ENCODE measurements at places on chromosomes 3 and 15.

DNA sequence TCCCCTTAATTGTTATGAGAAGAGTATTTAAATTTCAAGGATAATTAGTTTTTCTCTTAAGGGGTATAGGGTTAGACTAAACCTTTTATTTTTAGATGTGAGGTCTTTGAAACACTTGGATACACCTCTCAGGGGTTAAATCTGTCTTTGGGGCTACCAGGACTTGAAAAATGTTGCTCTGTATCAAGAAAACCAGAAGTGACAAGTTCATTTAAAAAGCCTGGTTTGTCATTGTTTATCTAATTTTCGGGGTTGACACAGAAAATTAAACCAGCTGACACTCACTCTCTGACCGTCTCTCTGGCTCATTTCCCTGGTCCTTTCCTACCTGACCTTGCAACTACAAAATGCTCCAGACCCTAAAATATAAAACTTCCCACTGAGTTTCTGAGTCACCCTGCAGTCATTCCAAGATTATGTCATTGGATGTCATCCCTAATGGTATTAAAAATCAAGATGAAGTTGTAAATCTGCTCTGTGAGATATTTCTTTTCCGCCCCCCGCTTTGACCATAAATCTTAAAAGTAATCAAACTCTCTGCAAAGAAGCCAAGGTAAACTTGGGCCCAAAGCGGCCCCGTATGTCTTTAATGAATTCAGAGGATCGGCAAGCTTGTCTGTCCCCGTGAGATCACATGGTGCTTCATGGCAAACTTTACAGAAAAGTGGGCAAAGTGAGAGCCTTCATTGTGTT lies 32.9 kb upstream of the SKOR1 start:
- H3K27me3 ChIP-seq = no peaks in the 10 kb centered on the region
- peaks cover 8% of the 10 kb centered on the region for H3K4me1 ChIP-seq
- no peak for DNase-seq
- H3K4me3 ChIP-seq = no peak overlapping the region
- H3K27ac ChIP-seq = no peak overlapping the region
- peaks cover 17% of the 10 kb centered on the region for H3K36me3 ChIP-seq

DNA sequence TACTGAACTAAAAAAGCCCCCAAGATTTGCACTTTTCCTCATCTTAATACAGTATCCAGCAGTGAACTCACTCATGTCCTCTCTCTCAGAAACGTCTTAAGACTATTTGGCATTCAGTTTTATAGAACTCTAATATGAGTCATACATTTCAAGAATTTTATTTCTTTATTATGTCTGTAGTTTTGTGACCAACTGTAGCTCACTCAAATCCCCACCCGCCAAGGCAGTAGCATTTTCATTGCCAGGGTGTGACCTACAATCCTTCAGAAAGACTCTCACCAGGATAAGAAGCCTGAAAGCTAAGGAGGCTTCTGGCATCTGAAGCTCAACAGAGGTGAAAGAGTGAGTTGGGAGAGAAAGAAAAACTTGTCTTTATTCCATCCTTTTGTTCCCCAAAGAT lies 537.1 kb downstream of the RSL24D1 start:
- no peak for DNase-seq
- peaks cover 2% of the 10 kb centered on the region for H3K27me3 ChIP-seq
- H3K27ac ChIP-seq = no peak overlapping the region
- no peaks in the 10 kb centered on the region for H3K4me1 ChIP-seq
- no peak overlapping the region for H3K4me3 ChIP-seq
- no peaks in the 10 kb centered on the region for H3K36me3 ChIP-seq

DNA sequence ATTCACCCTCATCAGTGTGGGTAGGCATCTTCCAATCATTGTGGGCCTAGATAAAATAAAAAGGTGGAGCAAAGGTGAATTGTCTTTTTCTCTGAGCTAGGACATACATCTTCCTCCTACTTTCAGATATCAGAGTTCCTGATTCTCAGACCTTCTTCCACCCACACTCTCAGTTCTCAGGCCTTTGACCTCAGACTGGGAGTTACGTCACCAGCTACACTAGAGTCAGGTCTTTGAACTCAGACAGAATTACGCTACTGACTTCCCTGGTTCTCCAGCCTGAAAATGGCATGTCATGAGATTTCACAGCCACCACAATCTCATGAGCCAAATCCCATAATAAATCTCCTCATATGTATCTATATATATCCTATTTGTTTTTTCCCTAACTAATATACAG lies 39.0 kb downstream of the STRIT1 start:
- no peak overlapping the region for H3K27ac ChIP-seq
- no peaks in the 10 kb centered on the region for H3K27me3 ChIP-seq
- no peak overlapping the region for H3K4me3 ChIP-seq
- no peak for DNase-seq
- H3K36me3 ChIP-seq = peaks cover 1% of the 10 kb centered on the region

DNA sequence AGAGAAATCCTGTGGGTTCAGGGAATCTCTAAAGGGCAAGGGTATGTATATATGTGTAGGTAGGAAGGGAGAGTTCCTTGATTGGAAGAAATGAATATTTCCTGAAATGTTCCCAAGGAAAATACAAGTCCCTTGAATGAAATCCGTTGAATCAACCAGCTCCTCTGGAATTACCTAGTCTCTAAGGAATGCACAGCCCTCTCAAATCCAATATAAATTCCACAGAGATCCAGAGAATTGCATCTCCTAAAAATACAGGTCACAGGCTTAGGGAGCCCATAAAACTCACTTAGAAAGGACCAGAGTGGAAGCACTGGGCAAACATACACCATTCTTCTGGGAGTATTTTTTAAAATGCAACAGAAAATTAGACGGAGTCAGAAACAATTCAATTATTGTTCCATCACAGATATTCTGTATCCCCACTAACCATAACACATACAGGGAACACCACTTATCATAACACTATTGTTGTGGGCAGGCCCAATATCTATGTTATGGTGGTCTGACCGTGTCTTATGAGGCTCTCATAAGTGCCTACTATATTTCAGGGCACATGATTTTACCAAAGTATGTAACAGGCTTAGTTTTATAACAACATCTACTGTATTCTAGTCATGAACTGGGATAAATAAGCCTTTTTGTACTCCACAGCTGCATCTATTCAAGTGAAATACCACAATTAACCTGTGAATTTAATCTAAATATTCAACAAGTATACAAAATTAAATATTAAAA lies 43.7 kb downstream of the IGSF11 start:
- no peak overlapping the region for H3K4me3 ChIP-seq
- no peaks in the 10 kb centered on the region for H3K36me3 ChIP-seq
- H3K27me3 ChIP-seq = no peaks in the 10 kb centered on the region
- H3K4me1 ChIP-seq = peaks cover 14% of the 10 kb centered on the region

- no peaks in the 10 kb centered on the region for H3K36me3 ChIP-seq
- H3K4me1 ChIP-seq = peaks cover 8% of the 10 kb centered on the region
- no peaks in the 10 kb centered on the region for H3K27me3 ChIP-seq
- H3K27ac ChIP-seq = no peak overlapping the region
- no peak overlapping the region for H3K4me3 ChIP-seq
Measured at GRCh38 chr3:197513953-197514785, 41.6 kb downstream of the BDH1 start.

DNA sequence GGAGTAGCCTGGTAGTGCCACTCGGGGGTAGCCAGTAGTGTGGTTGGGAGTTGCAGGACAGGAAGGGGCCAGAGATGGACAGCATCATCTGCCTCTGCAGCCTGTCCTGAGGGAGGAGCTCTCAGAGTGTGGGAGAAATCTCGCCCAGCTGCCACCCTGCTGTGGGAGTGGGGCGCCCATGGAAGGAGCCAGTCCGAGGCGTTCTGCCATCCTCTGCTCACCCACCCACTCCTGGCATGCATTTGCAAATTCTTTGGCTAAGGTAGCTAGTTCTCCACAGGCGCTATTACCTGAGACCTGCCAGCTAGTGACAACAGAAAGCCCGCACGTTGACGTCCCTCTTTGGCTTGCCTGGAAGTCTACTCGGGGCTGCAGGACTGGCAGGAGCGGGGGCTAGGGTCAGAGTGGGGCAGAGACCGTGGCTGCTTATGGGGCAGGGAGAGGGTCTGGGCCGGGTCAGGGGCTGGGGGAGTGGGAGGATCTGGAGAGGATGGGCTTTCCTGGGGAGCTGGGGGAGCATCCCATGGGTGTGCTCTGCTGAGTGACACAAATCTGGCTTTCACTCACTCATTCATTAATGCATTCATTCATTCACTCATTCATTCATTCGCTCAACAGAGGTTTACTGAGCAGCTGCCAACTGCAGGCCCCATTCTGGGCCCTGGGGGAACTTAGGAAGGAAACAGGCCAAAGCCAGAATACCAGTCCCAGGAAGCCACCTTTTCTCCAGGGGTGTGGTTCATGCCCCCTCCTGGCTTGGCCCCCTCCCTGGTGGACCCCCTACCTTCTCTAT lies 44.4 kb upstream of the INSYN1 start:
- H3K27ac ChIP-seq = no peak overlapping the region
- no peak overlapping the region for H3K4me3 ChIP-seq
- H3K36me3 ChIP-seq = no peaks in the 10 kb centered on the region
- peaks cover 21% of the 10 kb centered on the region for H3K4me1 ChIP-seq
- peaks cover 5% of the 10 kb centered on the region for H3K27me3 ChIP-seq
- no peak for DNase-seq

DNA sequence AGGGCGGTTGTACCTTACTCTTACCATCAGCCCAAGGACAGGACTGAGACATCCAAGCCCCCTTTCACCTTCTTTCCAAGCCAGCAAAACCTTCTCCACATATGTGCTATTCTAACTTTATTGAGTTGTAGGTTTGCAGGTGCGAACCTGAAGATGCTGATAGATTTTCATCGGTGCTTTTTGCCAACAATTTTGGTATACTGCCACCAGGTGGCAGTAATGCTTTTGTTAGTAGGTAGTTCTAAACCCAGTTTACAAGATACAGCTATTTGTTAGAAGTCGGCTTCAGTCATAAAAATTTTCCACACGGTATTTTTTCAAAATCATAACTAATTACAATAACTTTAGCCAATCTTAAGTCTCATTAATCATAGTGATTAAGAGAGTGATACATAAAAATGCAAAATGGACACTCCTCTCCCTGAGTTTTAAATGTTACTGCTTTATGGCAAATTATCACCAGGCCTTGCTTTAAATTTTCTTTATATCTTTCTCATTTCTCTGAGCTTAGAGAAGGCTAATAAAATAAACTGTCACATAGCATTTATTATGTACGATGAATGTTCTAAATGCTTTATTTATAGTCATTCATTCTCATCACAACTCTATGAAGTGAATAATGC lies 636 bp downstream of the TBC1D21 start:
- DNase-seq = no peak
- H3K4me3 ChIP-seq = no peak overlapping the region
- H3K36me3 ChIP-seq = no peaks in the 10 kb centered on the region
- H3K4me1 ChIP-seq = peaks cover 7% of the 10 kb centered on the region
- H3K27ac ChIP-seq = no peak overlapping the region
- peaks cover 69% of the 10 kb centered on the region for H3K27me3 ChIP-seq

DNA sequence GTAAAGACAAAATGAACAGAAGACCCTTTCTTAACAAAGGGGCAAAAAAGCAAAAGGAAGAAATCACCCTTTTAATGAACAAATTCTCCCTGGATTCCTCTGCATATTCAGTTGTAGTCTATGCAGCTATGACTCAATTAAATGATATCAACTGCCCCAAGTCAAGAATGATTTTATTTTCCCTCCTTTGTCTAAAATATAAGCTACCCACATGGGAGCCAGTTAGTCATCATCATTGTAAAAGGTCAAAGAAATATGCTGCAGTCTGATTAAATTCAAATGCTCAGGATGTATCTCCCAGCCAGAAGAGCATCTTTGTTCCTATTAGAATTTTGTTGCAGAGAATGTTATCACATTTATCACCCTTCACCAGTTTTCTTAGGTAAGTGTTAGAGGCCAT lies 84.0 kb downstream of the SST start:
- peaks cover 15% of the 10 kb centered on the region for H3K27me3 ChIP-seq
- no peak overlapping the region for H3K4me3 ChIP-seq
- H3K4me1 ChIP-seq = no peaks in the 10 kb centered on the region

DNA sequence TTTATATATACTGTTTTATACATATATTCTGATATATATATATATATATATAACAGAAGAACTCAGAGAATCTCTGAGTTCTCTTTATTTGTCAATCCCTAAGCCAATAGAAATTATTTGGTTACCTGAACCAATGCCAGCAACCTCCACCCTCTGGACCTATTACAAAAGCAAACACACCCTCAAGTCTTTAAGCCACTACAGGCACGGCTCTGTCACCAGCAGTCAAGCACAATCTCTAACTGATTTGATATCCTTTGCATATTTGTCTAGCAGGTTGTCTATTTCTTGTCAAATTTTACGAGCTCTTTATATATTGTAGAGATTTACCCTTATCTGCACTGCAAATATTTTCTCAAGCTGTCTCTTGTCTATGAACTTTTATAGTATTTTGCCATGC lies 66.6 kb upstream of the TOPAZ1 start:
- DNase-seq = no peak
- H3K36me3 ChIP-seq = no peaks in the 10 kb centered on the region
- H3K27ac ChIP-seq = no peak overlapping the region
- H3K4me3 ChIP-seq = no peak overlapping the region

DNA sequence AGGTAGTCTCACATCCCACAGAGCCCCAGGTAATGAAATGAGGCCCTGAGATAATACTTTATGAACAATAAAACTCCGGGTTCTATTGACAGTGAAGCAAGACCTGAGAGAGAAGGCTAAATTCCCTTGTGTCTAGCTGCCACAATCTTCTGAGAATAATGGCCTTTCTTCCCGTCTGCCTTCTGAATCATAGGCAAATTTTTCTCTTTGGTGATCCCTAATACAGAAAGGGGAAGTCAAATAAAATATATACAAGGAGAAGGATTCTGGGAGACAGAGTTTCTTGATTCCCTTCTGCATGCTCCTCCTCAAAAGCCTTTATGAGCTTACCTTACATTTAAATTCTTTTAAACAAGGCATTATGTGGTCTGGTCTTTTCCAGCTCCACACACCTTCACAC lies 29.9 kb upstream of the CCR2 start:
- H3K36me3 ChIP-seq = no peaks in the 10 kb centered on the region
- no peak overlapping the region for H3K27ac ChIP-seq
- no peak overlapping the region for H3K4me3 ChIP-seq
- no peak for DNase-seq
- no peaks in the 10 kb centered on the region for H3K4me1 ChIP-seq
- peaks cover 37% of the 10 kb centered on the region for H3K27me3 ChIP-seq

GRCh38 chr15:64464276-64465005 lies 4.1 kb downstream of the ZNF609 start:
- H3K36me3 ChIP-seq = peaks cover 10% of the 10 kb centered on the region
- DNase-seq = no peak
- H3K4me1 ChIP-seq = peaks cover 61% of the 10 kb centered on the region
- peak overlapping the region; percentile 70 for H3K27ac ChIP-seq

DNA sequence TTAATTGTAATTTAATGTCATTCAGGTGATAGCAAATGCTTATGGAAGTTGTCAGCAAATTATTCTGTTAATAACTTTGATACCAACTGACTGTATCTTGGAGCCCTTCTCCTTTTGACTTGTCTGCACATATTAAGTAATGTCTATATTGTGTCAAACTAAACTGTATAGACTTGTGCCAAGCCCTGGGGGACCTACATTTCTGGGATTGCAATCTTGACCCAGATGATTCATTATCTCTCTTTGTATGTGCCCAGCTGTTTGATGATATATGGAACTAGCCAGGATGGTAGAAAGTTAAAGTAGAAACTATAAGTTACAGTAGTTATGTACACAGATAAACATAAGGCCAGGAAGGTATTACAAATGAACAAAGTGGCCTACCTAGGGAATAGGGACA lies 402.8 kb upstream of the RARB start:
- H3K4me3 ChIP-seq = no peak overlapping the region
- no peaks in the 10 kb centered on the region for H3K36me3 ChIP-seq
- peaks cover 7% of the 10 kb centered on the region for H3K4me1 ChIP-seq
- no peak overlapping the region for H3K27ac ChIP-seq

GRCh38 chr3:13505147-13506130 lies 25.3 kb downstream of the HDAC11 start:
- H3K4me1 ChIP-seq = peaks cover 21% of the 10 kb centered on the region
- H3K4me3 ChIP-seq = no peak overlapping the region
- DNase-seq = no peak
- no peaks in the 10 kb centered on the region for H3K27me3 ChIP-seq

Measured in mesothelial cell of epicardium (in vitro differentiated cells).